ENCODE measurements at places on chromosomes 2 and 18. TPM values are rescaled to one million over a fixed set of nuclear protein-coding genes. Genes with fewer than 3 reads are reported as not detected.

The SLC16A14 gene
- 5.6 TPM for total RNA-seq

The MYO3B gene
- total RNA-seq = 9.1 TPM

The DNAH6 gene
- 1.0 TPM for total RNA-seq

The C1GALT1C1L gene
- 3.7 TPM for total RNA-seq

The LYG1 gene
- 0.76 TPM for total RNA-seq

The TLX2 gene
- not detected for total RNA-seq

The MAP4K4 gene
- total RNA-seq = 25.6 TPM

The PTPRM gene
- 127 TPM for total RNA-seq

The HOXD10 gene
- 6.8 TPM for total RNA-seq

The ANKRD62 gene
- total RNA-seq = 0.07 TPM

DNA sequence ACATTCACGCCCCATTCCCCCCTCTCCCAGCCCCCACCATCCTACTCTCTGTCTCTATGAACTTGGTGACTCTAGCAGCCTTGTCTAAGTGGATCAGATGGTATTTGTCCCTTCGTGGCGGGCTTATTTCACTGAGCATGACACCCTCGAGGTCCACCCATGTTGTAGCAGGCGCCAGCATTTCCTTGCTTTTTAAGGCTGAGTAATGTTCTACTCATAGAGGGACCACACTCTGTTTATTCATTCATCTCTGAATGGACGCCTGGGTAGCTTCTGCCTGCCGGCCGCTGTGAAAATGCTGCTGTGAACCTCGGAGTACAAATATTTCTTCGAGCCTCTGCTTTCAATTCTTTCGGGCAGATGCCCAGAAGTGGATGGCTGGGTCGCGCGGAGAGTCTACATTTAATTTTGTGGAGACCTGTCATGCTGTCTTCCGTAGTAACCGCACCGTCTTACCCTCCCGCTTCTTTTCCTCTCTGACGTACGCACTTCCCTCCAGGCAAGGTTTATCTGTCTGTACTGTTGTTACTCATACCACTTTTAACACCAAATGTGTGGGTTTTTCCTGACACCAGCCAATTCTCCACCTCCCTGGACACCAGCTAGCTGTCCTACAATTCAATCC, 5.6 kb downstream of the CROCC2 start:
- DNase-seq = no peak

DNA sequence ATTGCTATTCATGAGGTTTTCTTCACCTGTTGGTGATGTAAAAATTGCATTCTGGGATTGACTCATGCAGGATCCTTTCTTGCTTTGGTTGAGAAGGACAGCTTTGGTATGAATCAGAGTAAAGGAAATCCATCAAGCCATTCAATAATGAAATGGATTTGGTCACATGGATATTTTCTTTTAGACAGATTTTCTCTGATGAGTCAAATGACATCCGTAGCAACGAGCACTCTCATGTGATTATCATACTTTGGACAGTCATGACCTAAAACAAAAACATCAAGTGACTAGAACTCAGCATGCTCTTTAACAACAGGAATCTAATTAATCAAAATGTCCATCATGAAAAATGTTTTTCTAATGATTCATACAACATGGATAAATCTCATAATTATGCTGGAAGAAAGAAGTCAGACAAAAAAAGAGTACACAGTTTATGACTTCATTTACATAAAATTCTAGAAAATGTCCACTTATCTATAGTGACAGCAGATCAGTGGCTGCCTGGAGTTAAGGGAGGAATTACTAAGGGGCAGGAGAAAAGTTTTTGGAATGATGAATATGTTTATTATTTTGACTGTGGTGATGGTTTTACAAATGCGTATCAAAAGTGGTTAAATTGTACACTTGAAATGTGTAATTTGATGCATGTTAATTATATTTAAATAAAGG, 30.7 kb downstream of the TRAK2 start:
- no peak for DNase-seq

DNA sequence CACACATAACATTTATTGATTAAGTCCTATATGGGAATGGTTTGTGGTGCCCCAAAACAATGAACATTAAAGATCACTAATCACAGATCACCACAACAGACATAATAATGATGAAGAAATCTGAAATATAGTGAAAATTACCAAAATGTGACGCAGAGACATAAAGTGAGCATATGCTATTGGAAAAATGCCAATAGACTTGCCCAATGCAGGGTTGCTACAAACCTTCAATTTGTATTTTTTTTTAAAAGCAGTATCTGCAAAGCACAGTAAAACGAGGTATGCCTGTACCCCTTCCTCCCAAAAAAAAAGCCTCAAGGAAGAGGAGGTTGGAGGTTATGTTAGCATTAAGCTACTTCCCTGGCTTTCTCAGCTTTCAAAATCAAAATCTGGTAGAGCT, 131.1 kb downstream of the RBMS1 start:
- no peak for DNase-seq

DNA sequence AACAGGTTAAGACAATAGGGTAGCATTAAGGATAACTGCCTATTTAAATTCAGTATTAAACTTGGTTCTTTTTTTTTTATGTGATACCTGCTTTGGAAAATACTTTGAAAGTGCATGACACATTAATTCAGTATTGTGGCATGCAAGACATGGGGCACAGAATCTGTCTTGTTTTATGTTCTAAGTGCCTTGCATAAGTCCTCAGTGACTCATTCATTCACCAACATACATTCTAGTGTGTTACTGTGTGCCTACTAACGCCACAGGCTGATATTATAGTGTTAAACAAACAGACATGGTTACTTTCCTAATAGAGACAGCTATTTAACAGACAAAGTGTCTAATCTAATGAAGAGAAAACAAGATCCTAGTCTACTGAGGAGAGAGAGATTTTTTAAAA, 91.7 kb downstream of the GCA start:
- no peak for DNase-seq

GRCh38 chr2:76050196-76050595, 339.5 kb upstream of the GCFC2 start:
- no peak for DNase-seq

GRCh38 chr18:75003039-75003438, 205.9 kb downstream of the PTGR3 start:
- no peak for DNase-seq

DNA sequence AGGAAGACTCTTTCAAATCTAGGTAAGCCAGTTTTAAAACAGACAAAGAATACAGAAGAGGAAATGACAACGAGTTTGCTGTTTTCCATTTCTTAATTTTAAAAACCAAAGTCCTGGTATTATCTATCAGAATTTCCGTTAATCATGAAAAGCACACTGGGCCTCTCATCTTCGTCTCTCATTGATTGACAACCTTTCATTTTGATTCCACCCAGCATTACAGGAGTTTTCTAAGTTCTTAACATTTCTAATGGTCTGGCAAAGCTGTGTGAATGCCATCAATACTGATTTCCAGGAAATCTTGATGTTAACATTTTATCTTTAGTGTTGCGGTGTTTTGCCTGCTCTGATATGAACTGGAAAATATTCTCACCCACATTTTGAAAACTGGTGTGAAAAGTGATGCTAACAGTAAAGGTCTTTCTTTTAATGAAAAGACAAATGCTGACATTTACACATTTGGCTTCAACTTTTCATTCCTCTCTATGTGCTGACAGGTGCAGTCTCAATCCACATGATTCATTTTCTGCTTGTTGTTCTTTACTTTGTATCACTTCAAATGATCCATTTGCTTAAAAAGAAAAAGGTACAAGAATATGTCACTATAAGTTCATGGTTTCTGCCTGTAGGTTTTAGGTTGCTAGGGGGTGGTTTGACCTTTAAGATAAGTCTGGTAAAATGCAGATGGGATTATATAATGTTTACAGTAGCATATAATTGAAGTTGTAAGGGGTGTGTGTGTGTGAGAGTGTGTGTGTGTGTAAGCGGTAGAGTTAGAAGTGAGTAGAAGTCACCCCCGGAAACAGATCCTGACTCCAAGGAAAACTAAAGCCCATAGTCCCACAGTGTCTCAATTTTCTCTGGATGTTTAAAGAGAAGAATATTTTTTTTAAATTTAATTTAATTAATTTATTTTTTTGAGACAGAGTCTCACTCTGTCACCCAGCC, 29.5 kb downstream of the SCYGR8 start:
- DNase-seq = no peak

DNA sequence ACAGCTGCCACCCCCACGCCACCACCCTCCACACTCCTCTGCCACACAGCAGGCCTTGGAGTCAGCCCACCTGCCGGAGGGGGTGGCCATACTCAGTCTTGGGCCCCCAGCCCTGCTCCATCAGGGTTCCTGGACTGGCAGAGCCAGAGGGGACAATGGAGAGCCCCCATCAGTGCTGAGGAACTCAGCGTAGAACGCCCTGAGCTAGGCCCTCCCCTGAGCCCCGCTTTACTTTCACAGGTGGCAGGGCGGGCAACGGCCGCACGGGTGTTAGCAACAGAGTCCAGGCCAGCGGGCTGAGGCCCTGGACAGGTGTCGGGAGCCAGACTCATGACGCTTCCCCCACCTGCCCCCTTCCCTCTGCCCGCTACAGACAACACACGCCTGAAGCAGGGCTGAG, 47.1 kb downstream of the FOSL2 start:
- no peak for DNase-seq

GRCh38 chr2:172693037-172693436, 42.6 kb upstream of the RAPGEF4 start:
- DNase-seq = peak; percentile 89

GRCh38 chr2:20618468-20618885, 32.4 kb downstream of the HS1BP3 start:
- DNase-seq = peak; percentile 76

DNA sequence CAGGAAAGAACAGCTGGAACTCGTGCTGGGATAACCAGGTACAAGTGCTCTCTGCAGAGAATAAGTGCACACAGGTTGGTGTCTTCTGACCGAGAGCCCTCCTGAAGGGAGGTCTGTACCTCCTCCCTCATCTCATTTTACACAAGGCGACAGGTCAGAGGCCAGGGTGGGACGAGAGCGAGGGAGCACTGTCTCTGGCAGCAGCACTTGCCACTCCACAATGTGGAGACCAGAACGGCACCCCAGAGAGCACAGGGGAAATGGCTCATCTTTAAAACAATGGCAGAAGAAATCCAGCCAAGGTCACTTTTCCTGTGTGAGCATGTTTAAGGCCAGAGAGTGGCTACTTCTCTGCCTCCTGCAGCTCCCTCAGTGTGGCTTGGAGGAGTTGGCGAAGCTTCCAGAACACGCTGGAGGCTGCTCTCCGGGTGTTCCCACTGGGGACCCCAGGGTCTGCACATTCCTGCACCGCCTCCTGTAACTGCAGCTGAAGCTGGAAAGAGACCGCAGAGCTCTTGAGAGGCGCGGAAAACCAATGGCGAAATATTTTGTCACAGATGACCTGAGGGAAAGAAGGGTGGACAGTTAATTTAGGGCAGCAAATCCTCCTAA, 20.8 kb downstream of the DIPK1C start:
- no peak for DNase-seq

DNA sequence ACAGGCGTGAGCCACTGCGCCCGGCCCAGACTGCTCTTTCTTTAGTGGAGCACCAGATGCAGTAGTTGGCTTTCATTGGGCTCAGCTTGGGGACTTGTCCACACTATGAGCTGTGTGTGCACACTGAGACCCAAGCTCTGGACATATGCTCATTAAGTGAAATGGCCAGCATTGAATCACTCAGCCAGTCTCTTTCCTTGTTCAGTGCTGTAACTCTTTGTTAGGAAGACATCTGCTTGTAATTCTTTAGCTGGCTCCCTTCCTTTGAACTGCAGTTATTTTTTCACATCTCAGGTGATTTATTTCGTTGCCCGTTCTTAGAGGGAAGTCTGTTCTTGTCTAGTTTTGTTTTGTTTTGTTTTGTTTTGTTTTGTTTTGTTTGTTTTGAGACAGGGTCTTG, 70.5 kb downstream of the CAB39 start:
- DNase-seq = no peak

DNA sequence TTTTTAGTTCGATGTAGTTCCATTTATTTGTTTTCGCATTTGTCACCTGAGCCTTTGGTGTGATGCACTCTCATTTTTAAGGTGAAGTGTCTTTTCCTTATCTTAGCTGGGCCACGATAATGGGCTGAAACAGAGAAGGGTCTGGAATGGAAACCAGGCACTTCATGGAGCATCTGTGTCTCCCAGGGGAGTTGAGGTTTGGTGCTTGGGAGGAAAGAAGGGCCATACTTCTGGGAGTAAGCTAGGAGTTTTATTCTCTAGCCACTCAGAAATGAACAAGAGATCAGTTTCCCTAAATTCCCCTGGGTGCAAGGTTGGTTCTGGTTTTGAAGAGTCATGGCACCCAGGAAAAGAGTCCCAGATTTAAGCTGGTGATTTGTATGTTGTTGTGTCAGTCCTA, 179.4 kb upstream of the CXCR4 start:
- no peak for DNase-seq

- DNase-seq = no peak
Observed at GRCh38 chr2:28692411-28692810, 59.2 kb upstream of the PPP1CB start.

DNA sequence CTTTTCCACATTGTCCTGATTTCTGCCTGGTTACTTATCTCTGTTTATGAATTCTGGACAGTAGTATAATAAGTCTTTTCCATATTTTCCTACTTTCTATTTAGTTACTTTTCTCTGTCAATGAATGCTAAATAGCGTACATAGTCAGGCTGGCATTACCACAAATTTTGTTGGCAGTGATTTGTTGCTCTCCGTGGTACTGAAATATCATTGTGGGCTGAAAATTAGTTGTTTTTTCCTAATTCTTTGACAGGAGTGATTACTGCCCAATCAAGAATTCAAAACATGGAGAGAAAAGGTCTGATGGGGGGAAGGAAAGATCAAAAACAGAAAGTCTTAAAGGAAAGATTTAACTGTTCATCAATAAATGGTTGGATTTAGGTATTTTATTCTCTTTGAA, 7.7 kb upstream of the GALNT13 start:
- no peak for DNase-seq

- no peak for DNase-seq
Observed at GRCh38 chr2:175709248-175709647, 292.8 kb downstream of the LNPK start.

DNA sequence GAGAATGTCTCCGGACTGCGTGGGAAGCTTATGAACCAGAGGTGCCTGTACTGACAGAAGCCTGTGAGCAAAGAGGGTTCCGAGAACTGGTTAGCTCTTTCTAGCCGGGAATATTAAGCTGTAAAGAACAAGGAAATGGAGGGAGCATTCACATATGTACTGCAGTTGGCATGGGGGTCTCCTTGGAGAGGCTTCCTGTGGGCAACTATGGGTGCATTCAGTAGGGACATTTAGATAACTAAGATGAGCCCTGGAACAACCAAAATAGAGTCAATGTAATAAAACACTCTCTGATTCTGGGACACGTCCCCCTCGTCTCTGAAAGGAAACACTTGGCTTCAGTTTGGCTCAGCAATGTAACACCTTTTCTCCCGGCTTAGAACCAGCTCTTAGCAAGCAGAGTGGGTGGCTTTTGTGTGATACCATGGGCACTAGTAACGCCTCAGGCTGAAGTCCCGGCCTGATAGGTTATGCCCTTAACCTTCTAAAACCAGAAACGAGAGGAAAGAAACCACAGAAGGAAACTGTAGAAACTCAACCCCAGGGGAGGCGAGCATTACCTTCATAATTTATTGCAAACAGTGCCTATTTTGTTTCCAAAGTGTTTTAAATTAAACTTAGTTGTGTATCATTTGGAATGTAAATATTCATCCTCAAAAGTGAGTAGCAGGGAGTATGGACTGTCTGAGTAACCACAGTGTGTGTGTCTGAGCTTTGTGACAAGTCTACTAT, 48.8 kb upstream of the LPIN2 start:
- no peak for DNase-seq
